ENCODE measurements at places on chromosomes 1 and 21.

- no peak for DNase-seq
These were observed 346.9 kb upstream of the SNX7 start for GRCh38 chr1:98314601-98315000.

DNA sequence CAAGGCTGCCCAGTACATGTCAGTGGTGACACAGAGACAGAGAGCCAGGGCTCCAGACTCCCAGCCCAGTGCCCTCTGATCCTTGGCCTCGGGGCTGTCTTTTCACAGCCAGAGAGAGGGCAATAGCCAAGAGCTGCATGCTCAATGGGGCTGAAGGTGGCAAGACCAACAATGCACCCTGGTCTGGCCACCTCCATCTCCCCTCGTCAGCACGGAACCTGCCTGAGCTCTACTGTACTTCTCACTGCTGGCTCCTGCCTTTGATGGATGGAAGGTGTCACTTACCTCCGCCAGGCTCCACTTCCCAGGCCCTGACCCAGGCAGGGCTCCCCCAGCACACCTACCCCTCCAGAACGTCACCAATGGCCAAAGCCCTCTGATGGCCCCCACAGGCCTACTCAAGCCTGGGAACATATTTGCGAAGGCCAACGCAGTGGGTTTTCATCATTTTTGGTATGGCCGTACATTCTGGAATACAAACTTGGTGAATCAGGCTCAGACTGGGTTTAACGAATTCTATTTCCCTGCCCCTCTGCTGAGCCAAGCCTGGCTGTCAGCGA is 88.1 kb downstream of the DMRTB1 start:
- no peak for DNase-seq

- DNase-seq = no peak
These were observed 145.0 kb upstream of the TIAM1 start for GRCh38 chr21:31489014-31489413.

GRCh38 chr1:42957880-42958487 is 684 bp downstream of the SLC2A1 start:
- DNase-seq = peak; percentile 57

GRCh38 chr1:233904633-233905415 is at the start of gene SLC35F3:
TSS of gene SLC35F3 (plus strand) at chr1:233904676.
- no peak for DNase-seq

DNA sequence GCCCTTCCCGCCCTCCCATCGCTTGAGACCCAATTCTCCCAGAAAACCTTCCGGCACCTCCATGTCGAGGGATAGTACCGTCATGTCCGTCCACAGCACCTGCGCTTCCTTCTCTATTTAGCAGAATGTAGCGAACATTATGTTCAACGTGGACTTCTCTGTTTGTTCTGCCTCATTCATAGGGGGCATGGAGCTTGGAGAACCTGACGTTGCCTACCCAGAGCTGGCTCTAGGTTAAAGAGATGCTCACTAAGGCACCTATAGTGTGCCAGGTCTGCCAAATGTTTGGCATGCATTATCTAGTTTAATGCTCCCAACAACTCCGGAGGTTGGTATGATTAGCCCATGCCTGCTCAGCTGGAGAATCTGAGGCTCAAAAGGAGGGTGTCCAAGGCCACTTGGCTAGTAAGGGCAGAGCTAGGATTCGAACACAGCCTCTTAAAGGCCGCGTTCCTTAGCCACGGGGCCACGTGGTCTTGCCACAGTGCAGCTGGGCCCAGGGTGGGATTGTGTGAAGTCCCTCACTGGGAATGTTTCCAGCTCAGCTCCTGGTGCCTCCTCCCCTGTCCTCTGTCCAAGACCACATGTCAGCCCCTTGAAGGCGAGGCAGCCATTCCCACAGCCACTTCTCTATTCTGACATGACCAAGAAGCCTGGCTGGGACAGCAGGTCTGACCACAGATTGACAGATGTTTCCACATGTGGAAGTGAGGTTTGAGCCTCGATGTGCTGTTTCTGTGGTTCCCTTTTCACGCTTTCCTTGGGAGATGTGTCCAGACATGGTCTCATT is 57.8 kb downstream of the RUNX3 start:
- no peak for DNase-seq

DNA sequence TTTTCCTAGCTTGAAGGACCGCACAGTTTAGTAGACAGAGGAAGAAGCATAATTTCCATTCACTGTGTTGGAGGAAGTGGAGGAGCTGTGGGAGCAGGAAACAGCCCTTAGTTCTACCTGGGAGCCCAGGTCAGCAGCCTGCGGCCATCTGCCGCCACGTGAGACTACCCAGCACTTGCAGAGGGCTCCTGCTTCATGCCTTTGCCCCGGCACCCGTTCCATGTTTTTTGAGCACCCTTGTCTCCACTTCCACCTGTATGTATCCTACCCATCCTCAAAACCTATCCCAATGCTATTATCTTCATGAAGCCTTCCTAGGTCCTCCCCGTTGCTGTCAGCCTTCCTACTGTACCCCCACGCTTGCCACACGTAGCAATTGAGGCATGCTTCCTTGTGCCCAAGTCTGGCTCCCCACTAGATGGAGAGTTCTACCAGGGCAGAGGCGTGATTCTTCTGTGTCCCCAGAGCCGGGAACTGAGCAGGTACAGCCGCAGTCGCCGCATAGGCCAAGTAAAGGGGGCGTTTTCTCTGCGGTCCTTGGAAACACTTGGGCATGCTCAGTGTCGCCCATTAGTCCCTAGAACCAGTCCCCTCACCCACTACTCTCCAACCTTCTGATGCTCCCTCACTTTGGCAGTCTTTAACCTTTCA is 1.9 kb downstream of the SLC6A9 start:
- DNase-seq = no peak

DNA sequence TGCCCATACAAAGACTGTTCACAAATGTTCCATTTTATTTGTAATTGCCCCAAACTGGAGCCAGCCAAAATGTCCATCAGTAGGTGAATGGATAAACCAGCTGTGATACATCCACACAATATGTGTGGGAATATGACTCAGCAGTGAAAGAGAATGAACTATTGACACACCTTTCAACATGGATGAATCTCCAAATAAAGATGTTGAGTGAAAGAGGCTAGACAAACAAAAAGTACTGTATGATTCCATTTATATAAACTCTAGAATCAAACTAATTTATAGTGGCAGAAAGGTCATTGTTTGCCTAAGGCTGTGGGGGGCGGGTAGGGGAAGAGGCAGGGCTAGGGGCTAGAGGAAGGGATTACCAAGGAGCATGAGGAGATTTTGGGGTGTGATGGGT is 4.5 kb downstream of the DHCR24 start:
- DNase-seq = no peak

DNA sequence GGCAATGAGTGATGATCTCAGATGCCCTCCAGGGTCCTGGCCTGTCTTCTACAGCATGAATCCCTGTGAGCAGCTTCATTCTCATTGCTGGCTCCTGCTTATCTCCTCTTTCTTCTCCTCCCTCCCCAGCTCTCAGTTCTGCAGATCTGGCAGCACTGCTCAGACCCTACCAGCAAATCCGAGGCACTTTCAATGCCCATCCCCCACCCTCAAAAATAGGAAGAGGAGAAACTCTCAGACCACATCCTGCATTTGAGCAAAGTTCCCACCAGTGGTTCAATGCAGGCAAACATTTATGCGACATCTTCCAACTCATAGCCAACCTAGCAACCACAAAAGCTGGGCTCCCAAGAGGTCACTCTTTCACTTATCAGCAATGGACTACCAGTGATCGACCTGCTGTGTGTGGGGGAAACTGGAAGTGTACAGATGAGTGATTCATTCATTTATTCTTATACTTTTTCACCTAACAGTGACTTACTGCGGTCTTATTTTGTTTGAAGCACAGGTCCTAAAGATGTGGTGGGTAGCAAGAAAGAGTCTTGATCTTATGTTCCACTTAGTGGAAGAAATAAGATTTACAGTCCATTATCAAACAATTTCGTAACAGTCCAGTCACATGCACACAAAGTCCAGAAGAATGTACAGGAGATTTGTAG is 5.8 kb upstream of the CHI3L2 start:
- DNase-seq = no peak

DNA sequence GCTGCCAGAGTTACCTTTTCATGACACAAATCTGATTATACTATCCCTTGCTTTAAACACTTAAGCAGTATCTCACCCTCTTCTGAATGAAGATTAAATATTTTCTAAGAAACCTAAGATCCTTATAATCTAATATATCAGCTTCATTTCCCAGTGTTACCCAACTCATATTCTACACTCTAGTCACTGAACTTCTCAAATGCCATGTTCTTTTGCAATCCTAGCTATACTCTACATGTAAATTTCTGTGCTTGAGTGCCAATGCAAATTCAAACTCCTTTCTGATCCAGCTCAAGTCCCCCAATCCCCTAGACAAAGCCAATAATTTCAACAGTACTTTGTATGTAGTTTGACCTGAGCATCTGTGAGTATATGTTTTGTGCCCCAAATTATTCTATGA is 293.9 kb downstream of the SDCCAG8 start:
- DNase-seq = no peak

DNA sequence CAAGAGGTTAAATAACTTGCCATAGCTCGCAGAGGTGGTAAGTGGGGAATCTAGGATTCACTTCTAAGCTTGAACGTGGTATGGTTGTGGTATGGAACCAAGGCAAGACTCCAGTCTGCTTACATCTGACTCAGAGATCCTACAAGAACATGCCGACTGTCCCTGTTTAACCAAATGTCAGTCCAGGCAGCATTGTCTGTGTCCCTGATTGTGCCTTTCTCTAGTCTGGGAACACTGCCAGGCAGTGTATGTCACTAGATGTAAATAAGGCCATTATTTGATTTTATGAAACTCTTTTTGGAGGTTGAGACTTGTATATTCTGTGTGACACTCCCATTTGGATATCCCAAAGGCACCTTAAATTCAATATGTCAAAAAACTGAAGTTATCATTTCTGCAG is 96.0 kb downstream of the NOS1AP start:
- DNase-seq = no peak

DNA sequence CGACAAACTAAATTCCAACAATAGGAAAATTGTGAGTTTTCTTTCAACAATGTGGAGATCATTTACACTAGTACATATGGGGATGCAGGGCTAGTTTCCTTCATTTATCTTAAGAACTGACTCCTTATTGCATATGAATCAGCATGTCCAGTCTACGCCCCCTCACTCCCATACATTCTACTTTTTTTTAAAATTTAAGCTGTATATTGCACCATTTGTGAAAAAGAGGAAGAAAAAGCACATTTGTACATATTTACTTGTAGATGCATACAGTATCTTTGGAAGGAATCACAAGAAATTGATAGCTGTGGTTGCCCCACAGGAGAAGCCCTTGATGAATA is 15.9 kb downstream of the VPS26C start:
- no peak for DNase-seq

GRCh38 chr1:39720094-39720999 is 18.3 kb upstream of the PPIE start:
- no peak for DNase-seq

GRCh38 chr1:93751377-93752250 is 70.0 kb upstream of the BCAR3 start:
- DNase-seq = no peak

- DNase-seq = no peak
These were observed 47.0 kb upstream of the CSF1 start for GRCh38 chr1:109863667-109864046.

GRCh38 chr21:29719521-29719920 is 220.3 kb downstream of the GRIK1 start:
- DNase-seq = no peak

DNA sequence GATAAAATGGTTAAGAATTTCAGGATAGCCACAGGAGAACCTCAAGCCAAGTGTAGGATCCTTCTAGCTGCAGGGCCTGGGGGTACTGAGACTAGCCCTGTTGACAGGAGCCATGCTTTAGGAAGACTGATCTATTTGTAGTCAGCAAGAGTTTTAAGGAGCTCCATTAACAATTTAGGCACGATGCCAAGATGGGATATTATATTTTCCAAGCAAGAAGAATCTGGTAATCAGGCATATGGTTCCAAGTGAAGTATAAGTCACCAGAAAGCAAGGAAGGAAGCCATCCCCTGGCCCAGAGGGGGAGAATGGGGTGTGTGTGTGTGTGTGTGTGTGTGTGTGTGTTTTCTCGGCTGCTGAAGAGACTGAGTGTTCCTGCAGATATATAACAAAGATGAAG is 7.0 kb downstream of the IFNAR2 start:
- DNase-seq = no peak

GRCh38 chr1:225532240-225532944 is 104.6 kb upstream of the LBR start:
- DNase-seq = no peak

- DNase-seq = no peak
These were observed 28.8 kb downstream of the VANGL2 start for GRCh38 chr1:160429125-160429561.

- DNase-seq = no peak
These were observed 239.6 kb upstream of the BEND5 start for GRCh38 chr1:49016030-49016977.

DNA sequence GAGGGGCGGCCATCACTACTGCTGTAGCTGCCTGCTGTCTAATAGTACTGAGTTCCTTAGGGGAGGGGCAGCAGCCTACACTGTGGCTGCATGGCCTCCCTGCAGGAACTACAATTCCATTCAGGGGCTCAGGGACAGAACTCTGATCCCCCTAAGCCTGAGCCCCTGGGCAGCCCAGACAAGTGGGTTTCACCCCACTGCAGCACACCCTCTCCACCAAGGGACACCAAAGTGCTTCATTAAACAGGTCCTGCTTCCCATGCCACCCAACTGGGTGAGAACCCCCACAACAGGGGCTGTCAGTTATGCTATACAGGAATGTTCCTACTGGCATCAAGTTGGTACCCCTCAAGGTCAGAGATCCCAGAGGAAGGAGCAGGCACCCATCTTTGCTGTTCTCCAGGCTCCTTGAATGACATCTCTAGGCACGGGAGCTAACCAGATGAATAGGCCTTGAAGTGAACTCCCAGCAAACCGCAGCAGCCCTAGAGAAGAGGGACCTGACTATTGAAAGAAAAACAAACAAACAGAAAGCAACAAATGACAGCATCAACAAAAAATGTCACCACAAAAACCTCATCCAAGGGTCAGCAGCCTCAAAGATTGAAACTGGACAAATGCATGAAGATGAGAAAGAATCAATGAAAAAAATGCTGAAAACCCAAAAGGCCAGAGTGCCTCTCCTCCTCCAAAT is 437.4 kb downstream of the NUF2 start:
- DNase-seq = no peak

Measured in activated T-helper 1 cell treated with Interleukin-2 at 50 U/mL for 16 hours (primary cell).